Right forelimb (tissue), 1 donor: ENCODE measurements at places on chromosomes 11 and 22.

- no peak for DNase-seq
These were observed 1.0 kb downstream of the SFI1 start for GRCh38 chr22:31497148-31497938.

DNA sequence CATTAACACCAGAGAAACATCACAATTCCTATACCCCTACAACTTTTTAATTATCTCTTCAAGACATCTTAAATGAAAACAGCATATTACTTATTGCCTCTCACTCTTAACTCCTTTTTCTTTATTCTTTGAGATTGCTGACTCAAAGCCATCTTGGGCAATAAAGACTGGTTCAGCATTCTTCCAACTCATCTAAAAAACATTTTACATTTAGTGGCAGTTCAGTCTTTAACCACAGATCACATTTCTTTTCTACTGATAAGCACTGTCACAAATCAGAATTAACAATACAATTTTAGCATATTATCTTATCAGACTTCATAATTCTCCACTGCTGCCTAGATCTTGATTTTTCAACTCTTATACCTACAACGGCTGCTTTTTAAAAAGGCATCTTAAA is 34.0 kb downstream of the SIK3 start:
- no peak for DNase-seq

DNA sequence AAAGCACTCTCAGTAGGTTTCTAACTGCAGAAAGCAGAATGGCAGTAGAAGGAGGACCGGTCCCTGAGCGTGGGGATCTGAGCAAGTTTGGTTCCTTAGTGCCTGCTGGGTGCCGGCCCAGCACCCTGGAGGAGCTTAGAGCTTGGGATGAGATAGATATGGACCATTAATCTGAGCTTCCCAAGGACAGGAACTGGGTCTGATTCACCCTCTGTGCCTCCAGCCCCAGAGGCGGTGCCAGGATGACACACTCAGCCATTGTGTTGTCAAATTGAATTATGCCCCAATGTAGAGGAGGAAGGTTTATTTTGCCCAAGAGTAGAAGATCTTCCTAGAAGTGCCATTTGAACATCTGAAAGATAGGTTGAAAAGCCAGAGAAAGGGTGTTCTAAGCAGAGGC is 4.3 kb downstream of the ZC3H7B start:
- no peak for DNase-seq

GRCh38 chr11:69213316-69213715 is 57.6 kb downstream of the SMIM38 start:
- peak; percentile 24 for DNase-seq

DNA sequence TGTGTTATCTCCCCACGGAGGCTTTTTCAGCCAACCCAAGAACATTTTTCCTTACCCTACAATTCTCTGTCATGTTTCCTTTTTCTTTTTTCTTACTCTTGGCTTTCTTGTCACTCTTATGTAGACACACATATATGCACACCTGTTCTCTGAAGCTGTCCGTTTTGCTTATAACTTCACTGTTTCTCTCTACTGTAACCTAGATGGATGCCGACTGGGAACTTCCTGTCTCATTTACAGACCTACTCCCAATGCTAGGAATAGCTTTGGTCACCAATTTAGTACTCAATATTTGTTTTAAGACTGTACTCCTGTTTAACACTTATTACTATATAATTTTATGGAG is 9.9 kb upstream of the CASP12 start:
- DNase-seq = no peak

- DNase-seq = no peak
These were observed 59.9 kb downstream of the TRAF6 start for GRCh38 chr11:36450110-36450572.

- peak; percentile 43 for DNase-seq
These were observed 437.4 kb downstream of the JRKL start for GRCh38 chr11:96827164-96827563.

GRCh38 chr11:2675540-2675939 is 24.3 kb downstream of the KCNQ1OT1 start:
- peak; percentile 42 for DNase-seq

DNA sequence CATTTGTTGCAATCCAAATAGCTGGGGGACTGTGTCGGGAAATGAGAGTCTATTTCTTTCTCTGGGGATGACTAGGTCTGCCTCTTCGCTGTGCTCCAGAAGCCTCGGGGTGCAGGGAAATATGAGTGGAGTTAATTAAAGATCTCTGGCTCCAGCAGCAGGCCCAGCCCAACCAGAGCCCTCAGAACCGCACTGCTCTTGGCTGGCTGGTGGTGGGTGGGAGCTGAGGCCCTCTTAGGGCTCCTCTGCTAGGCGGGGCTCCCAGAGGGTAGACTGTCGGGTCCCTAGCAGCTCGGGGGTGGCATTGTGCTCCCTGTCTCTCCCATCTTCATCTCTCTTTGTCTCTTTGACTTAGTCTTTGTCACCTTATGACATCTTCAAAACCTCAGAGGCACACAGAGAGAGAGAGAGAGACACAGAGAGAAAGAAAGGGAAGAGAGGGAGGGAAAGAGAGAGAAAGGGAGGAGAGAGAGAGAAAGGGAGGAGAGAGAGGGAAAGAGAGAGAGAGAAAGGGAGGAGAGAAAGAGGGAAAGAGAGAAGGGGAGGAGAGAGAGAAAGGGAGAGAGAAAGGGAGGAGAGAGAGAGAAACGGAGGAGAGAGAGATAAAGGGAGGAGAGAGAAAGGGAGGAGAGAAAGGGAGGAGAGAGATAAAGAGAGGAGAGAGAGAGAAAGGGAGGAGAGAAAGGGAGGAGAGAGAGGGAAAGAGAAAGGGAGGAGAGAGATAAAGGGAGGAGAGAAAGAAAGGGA is 20.2 kb downstream of the MPPED1 start:
- DNase-seq = peak; percentile 65

GRCh38 chr11:113172382-113172951 is 141.9 kb upstream of the TTC12 start:
- no peak for DNase-seq

- DNase-seq = no peak
These were observed 21.1 kb upstream of the TTLL12 start for GRCh38 chr22:43207849-43208702.

DNA sequence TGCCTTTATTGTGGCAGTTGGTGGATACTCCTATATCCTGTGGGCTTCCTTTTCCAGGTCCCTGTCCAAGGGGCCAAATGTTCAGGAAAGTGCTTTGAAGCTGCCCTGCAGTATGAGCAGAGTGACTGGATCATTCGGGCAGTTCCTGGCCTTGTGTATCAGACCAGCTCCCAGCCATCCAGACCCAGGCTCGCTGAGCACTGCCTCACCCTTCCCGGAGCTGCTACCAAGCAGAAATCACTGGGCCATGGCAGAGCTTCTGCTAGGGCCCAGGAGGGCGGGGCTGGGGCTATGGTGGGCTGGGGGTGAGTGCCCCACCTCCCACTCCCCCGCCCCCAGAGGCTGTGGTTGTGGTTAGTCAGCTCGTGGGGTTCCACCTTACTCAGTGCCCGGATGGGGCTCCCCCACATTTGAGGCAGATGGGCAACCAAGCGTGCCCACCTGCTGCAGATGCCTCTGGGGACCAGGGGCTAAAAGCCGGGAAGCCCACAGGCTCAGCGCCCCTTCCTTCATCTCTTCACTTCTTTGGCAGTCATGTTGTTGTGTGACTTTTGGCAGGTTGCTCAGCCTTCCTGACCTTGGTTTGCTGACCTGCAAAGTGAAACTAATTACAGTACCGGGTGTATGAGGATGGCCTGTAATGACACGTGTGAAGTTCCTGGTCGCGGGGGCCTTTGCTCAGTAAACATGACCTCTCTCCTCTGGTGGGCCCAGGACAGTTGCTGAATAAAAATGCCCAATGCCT is 2.1 kb upstream of the LRRC32 start:
- DNase-seq = no peak

DNA sequence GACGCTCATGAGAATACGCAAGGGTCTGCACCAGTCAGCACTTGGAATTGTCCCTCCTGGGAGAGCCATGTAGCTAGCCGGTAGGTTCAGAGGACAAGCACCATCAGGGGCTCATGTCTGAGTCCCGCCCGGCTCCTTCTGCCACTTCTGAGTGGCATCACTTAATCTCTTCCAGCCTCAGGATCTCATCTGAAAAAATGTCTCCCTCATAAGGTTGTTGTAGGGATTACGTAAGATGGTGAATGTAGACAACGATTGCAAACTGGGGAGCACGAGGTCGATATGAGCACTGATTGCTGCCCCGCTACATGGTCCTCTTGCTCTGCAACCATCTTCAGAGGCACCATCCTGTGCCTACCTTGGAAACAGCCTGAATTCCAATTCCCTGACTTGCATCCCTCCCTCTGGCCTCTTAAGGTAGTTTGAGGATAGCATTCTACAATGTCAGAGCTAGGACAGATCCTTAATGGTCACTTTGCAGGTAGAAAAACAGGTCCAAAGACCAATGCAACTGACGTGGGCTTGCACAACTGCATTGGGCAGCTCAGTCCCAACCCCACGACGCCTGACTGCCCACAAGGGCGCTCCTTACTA is 115.8 kb upstream of the TMEM45B start:
- no peak for DNase-seq

DNA sequence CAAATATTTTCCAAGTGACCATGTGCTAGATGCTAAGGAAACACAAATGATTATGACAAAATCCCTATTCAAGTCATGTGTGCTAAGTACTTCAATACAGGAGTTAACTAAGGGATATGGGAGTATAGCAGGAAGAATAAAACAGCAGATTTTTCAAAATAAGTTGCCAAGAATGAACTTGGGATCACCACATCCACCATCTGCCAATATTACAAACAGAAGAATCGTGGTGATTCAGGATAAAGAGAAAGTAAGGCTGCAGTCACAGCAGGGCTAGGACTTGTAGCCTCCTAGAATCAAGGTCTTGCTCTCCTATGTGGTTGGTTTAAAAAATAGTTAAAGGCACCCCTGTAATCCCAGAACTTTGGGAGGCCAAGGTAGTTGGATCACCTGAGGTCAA is 34.3 kb downstream of the MRTFA start:
- DNase-seq = no peak

DNA sequence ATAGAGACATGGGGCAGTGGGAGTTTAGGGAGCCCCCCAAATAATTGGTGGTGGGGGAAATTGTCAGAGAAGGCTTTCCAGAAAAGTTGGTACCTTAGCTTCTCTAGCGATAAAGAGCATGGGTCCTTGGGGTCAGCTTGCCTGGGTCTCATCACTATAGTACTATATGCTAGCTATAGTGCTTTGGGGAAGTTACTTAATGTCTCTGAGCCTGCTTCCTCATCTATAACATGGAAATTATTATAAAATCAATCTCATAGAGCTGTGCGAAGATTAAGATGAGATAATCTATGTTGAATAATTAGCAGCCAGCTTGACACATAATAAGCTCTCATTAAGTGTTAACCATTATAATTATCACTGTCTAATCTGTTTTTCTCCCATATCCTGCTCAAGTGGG is 41.2 kb downstream of the STIM1 start:
- DNase-seq = no peak

DNA sequence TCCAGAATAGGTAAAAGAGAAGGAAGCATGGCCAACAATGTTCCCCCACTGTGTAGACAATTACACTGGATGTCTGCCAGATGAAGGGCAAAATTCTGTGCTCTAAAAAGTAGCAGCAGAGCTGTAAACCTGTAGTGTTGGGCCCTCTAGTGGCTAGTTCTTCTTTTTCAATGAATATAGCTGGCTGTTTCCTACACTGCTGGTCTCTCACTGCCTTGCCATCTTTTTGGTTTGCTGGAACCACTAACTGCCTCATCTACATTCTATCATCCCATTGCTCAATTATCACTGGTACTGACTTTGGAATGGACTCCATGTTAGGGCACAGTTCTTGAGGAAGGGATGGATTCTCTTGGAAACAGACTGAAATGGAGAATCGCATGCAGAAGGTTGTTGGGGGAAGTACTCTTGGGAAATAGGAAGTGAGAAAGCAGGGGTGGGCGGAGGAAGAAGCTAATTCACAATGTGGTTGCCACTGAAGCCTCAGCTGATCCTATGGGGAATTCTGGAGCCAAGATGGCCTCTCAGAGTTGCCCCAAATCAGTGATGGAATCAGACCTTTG is 17.9 kb downstream of the KCNE3 start:
- DNase-seq = peak; percentile 56

DNA sequence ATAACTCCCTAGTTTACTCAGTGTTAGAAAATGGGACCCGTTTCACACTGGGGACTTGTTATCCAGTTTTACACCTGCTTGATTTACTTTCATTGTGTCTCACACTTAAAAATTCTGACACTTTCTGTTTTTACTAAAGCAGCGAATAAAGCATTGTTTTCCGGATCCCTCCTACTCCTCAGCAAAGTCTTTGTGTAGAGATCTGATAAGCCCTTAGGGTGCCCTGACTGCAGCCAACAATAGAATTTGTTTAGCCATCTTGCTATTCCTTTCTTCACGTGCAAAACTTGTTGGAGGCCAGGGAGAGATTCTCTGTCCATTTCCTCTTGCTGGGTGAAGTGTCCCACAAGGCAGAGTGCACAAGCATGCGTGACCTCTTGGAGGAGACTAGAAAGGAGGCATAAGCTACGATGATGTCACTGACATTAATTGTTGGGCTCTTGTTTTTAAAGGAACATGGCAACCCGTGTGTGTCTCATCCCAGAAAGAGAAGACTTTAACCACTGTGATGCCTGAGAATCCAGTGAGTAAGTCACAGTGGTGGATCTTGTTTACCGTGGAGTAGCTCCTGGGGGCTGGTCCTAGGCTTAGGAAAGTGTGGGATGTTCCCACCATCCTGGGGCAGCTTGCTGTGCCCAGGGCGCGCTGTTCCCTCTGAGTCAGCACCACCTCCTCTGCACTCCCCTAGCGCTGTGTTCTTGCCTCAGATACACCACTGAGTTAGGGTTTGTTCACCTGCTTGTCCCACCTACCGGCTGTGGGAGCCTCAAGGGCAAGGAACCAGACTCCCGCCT is 27.7 kb downstream of the MICAL2 start:
- DNase-seq = no peak

DNA sequence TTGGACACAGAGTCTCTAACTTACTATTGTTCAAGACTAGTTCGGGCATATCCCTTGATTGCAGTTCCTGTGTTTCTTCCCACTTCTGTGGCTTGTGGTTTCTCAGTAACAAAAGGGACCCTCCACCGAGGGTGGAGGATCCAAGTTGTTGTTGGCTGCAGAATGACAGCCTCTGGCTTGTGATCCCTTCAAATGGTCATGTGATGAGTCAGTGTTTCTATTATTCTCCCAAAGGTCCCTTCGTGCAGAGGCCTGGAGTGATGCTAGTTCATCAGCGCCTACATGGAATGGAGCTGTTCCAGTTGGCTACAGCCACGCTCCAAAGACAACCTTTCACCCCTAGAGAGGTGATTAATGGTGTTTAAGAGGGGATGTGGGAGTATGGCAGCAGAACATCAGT is 2.6 kb upstream of the VWCE start:
- peak; percentile 49 for DNase-seq
